Stimulated activated CD4-positive, alpha-beta T cell treated with anti-CD3 and anti-CD28 coated beads, Interleukin-4, amount 100 ng/mL, for 4 hours (primary cell): ENCODE measurements at places on chromosomes 3 and 15.

DNA sequence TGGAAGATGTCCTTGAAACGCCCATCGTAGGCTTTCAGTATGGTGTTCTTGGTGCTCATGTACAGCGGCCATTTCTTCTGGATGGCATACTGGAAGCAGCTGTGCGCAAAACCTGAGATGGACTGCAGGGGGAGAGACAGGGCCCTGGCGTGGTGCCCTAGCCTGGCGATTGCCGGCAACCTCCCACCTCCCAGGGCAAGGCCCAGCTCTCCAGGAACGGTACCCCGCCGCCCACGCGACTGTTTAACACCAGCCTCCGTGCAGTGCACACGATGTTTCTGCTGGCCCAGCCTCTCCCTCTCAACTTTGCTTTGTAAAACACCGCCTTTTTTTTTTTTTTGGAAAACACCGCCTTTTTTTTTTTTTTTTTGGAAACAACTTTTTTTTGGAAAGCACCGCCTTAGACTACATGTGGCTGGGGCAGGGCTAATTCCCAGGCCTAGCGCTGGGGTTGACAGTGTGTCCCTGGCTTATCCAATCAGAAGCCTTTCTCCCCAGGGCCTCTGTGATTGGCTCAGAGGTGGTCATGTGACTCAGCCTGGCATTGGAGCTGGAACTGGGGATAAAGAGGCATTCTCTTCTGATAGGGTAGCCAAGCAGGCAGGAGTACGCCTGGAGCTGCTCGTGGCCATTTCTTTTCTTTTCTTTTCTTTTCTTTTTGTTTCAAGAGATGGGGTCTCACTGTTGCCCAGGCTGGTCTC, 14.7 kb downstream of the IDH2 start:
- no peak for DNase-seq

DNA sequence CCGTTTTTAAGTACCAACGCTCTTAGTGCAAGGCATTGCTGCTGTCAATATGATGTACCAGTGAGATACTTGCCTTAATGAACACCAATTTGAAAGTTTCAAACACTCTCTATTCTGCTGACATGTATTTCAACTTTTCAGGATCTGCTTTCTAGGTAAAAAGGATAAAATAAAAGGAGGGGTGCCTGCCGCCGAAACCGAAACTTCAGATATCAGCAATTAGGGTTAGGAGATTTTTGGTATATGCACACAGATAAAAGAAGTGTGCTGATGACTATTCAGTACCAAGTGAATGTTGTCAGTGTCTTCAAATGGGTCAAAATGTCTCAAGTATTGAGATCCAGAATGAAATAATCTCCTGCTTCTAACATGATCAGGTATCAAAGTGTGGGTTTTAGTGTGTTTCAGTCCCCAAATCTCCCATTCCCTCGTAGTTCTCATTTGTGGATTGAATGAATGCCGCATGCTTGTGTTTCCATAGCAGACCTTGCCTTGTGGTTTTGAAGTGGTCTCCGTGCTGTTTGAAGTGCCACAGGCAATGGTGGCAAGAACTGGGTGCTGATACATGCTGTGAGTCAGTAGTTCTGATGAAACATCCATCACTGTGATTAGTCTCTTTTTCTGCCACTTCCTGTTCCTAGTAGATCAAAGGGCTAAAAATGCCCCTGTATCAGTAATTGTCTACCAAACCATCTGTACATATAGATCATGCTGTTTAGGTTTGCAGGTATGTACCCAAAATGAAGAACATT, 22.5 kb downstream of the CHST14 start:
- peak; percentile 79 for DNase-seq

- no peak for DNase-seq
Observed at GRCh38 chr15:98866511-98866910, 141.1 kb downstream of the PGPEP1L start.

DNA sequence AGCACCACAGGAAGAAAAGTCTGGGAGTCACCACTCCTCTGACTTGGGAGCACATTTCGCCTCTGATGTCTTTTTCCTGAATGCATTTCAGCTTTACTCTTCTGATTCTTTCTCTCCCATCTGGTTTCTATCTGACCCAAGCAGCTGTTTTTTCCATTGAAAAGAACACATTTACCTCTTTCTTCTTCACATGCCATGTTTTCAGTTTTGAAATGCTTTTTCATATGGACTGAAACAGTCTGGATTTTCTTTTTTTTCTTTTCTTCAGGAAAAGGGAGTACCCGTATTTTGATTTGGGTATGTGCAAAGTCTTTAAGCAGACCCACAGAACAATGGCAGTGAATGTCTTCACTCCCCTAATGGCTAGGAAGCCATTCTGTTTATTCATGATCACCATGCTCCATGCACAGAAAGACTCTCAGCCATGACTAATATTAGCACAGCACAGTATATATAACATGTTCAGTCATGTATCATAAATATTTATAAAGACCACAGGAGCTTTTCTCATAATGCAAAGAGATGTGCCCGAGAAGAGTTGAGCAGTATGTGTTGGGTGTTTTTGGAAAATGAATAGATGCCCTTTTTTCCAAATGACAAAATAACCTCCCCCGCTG, 82.7 kb upstream of the LRIG1 start:
- DNase-seq = no peak

DNA sequence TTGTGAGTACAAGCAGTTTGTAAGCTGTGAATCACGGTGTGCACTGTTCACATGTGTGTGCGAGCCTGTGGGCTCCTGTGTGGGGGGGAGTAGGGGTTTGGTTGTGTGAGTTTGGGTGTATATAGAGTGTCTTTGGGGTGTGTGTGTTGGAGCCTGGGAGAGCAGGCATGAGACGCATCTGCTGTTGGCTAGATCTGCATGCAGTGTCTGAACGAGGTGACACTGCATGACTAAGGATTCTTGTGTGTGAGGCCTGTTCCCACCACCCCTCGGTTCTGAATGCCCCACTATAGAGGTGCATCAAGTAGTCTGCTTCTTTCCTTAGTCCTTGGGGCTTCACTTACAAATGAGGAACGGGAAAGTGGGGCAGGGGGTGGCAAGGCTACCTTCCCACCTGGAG, 68.4 kb downstream of the MAGEF1 start:
- no peak for DNase-seq
